Cardiac fibroblast (primary cell): ENCODE measurements at places on chromosomes 11 and 22.
A peak's percentile ranks its signal among the peaks of the same experiment; 100 is the strongest.

DNA sequence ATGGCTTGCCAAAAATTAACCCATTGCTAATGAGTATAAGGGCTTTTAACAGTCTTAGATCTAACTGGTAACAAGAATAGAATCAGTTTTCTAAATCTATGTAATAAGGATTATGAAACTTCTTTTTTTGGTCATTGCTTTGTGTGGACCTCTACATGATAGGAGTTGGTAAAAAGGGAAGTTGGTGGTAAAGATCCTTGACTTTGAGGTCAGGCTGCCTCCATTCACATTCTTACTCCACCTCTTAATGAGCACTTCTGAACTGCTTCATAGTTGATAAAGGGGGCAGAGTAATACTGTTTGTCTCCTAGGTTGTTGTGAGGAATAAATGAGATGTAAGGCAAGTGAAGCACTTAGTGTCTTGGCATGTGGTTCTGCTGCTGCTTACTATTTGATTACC lies 10.6 kb downstream of the EIF3M start:
- DNase-seq, result no peak

DNA sequence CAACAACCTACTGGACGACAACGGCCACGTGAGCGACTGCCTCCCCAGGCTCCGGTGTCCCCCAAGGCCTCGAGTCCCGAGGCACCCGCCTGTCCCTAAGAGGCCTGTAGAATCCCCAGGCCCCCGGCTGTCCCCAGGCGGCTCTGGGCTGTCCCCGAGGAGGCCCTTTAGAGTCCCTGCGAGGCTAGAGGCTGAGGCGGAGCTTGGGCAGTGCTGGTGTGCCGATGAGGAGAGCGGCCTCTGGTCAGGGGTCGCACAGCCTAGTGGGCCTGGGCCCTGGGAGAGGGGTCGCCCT lies 3.7 kb downstream of the TBX1 start:
- DNase-seq, result no peak

DNA sequence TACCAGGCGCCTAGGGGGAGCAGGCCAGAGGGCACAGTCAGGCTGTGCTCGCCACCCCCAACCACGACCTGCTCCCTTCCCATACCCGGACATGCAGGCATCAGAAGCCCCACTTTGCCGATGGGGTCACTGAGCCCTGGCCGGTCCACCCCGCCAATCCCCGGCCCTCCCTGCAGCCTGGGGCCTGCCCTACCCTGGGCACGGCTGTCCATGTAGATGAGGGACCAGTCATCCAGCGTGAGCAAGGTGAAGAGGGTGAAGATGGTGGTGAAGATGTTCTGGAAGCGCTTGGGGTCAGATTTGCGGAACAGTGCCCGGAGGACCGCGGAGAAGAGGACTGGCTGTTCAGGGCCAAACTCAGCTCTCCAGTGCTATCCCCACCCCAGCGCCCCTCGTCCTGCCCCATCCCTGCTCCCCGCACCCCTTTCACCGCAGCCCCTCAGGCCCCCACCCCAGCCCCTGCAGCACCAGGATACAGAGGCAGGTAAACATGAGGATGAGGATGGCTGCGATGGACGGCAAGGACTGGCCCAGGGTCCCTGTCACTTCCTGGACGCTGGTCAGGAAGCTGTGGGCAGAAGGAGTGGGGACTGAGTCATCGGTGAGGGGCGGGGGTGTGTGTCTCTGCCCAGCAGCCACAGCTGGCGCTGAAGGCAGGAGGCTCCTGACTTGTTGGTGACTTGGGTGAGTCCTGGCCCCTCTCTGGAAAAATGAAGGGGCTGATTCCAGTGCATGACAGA lies 5.5 kb downstream of the CATSPER1 start:
- peak; percentile 74 for DNase-seq

- no peak for DNase-seq
Observed at GRCh38 chr22:35303029-35303624, 3.4 kb downstream of the TOM1 start.

DNA sequence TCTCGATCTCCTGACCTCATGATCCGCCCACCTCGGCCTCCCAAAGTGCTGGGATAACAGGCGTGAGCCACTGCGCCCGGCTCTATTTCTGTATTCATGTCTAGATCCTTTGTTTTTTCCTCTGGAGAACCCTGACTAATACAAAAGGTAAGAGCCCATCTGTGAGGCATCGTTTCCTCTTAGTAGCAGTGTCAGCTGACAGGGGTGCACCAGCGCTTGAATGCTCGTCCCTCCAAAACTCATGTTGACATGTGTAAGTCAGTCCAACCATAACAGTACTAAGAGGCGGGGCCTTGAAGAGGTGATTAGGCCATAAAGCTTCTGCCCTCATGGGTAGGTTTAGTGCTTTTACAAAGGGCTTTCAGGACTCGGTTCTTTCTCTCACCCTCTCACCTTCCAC lies 470.1 kb upstream of the B3GAT1 start:
- DNase-seq, result no peak

DNA sequence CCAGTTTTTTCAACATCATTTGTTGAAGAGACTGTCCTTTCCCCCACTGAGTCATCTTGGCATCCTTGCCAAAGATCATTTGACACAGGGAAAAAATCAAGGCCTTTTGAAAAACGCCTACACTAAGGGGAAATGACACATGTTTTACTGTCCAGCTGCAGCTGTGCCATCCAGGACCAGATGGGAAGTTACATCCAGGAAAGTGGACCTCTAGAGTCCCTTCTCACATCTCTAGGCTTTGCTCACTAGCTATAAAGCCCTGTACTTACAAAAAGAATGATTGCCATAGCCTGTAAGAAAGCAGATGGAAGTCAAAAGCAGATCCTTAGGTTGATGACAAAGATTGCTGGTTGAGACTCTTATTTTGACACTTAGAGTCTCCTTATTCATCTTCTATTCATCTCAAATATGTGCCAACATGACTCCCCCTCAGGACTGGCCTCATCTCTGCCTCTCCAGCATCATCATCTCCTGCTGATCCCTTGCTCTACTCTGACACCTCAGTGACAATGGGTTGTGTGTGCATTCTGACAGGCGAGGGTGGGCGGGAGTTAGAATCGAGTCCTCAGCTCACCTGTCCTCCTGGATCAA lies 22.8 kb downstream of the OSBP2 start:
- peak; percentile 71 for DNase-seq

DNA sequence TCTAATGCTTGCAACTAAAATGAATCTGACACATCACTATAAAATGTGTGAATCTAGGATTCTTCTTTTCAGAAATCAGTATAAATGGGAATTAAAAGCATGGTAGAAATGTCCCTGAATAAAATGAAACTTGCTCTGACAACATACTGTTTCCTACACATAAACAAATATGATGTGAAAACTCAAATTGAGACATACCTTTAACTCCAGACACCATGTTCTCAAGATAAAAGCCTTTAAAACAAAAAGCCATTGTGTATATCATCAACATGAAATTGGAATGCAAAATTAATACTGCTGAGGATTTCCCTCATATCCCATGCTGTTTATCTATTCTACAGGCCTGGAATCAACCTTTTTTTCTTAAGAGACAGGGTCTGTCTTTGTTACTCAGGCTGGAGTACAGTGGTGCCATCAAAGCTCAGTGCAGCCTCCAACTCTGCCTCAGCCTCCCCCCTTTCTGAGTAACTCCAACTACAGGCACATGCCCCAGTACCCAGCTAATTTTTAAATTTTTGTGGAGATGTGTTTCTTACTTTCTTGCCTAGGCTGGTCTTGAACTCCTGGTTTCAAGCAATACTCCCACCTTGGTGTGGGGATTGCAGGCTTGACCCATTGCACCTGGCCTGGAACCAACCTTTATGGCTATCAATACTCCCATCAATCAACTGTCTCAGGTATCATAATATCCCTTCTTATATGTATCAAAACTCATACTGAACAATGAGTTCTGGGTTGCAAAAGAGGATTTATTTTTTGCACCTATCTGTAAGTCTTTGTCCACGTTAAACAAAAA lies 6.7 kb downstream of the TAF1D start:
- no peak for DNase-seq

GRCh38 chr22:17703811-17704210 lies 65.3 kb downstream of the BCL2L13 start:
- DNase-seq, result no peak

- no peak for DNase-seq
Observed at GRCh38 chr11:1500466-1501420, 14.2 kb upstream of the MOB2 start.

- no peak for DNase-seq
Observed at GRCh38 chr11:78391424-78391823, 26.2 kb downstream of the GAB2 start.

DNA sequence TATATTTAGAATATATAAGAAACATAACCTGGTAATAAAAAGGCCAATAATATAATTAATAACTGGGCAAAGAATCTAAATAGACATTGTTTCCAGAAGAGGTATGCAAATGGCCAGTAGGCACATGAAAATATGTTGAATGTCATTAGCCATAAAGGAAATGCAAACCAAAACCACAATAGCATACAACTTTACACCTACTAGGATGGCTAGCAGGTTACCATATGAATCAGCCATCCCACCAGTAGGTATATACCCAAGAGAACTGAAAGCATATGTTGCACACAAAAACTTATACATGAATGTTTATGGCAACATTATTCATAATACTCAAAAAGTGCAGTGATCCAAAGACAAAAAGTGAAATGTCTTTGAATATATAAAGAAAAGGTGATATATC lies 2.7 kb upstream of the OR2D2 start:
- DNase-seq, result no peak

DNA sequence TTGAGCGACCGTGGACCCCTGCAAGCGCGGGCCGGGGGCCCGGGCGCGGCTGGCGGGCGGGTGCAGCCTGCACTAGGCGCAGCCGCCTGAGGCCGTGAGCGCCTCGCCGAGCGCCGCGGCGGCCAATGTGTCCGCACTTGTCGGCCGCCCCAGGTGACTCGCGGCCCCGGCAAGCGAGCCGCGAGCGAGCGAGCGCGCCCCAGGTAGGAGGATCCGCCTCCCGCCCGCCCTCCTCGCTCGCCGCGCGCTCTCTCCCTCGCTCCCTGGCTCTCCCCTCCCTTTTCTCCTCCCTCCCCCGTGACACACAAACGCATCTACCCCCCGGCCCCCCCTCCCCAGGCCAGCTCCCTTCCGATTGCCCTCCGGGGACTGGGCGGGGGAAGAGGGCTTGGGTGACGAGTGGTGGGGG lies at the start of gene WNT7B:
TSS of gene WNT7B (minus strand) at position 160 of the 409 bp plus-strand sequence. CDS start 408 bp downstream, outside the sequence.
- no peak for DNase-seq

GRCh38 chr11:60251485-60252212 lies 8.7 kb upstream of the MS4A4E start:
- peak; percentile 33 for DNase-seq

DNA sequence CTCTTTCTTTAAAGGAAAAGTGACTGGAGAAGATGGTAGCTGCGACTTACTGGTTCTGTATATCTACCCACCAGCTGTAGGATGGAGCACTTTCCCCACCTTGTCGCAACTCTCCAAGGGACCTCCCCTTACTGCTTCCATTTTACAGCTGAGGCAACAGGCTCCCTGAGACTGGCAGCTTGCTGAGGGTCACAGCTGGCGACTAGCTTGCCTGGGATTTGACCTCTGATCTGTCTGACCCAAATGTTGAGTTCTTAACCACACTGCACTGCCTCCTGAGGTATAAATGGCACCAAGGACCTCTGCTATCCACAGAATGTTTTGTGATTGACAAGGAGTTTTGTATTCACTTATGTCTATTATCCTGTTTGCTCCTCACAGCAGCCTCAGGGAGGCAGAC lies 115.0 kb upstream of the NNMT start:
- DNase-seq, result no peak

- peak; percentile 80 for DNase-seq
Observed at GRCh38 chr11:70244698-70245097, 25.8 kb upstream of the PPFIA1 start.

GRCh38 chr22:38832005-38832978 lies 11.5 kb downstream of the NPTXR start:
- no peak for DNase-seq

GRCh38 chr22:50343541-50343935 lies 411 bp downstream of the PPP6R2 start:
- no peak for DNase-seq
